NCI-H345 (cell line): ENCODE measurements at places on chromosomes 6 and 20.

- DNase-seq: no peak
Observed at GRCh38 chr20:56588996-56589395, 40.1 kb upstream of the TFAP2C start.

DNA sequence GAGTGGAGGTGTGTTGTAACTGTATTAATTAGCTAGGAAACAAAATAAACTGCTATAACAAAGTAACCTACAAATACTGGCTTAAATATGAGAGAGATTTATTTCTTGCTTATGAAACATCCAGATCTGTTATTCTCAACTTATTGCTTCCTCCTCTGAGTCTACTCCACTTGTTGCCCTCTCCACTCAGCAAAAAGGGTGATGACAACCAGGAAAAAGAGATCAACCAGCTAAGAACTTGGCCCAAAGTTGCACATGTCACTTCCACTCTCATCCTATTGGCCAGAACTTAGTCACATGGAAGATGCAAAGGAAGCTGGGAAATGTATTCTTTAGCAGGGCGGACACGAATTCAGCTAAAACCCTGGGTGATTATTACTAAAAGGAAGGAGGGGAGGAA lies 5.2 kb upstream of the TP53RK start:
- DNase-seq: no peak

DNA sequence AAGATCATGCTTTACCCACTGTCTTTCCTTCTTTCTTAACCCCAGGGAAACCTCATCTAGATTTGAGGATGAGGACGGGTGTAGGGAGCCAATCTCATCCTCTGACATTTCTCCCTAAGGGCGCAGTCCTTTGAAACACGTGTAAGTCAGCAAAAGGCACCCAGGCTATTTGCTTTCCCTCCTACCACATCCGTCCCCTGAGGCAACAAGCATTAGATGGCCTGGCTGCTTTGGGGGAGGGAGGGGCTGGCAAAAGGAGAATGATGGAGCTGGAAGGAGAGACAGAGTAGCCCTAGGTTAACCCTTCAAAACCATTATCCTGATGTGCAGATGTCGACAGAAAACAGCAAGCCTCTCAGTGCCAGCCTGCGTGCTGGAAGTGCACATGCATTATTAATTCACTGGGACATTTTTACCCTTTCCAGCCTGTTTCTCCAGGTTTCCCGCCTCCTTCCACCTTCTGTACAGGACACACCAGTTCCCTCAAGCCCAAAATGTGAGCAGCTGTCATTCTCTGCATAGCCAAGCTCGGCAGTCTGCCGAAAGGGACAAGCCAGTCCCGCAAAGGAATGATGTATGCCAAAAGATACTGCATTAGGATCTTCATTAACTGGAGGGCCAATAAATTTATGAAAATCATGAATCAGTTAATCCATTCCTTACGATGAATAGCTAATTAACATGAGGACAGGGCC lies 547.2 kb downstream of the CD83 start:
- peak; percentile 0 for DNase-seq

DNA sequence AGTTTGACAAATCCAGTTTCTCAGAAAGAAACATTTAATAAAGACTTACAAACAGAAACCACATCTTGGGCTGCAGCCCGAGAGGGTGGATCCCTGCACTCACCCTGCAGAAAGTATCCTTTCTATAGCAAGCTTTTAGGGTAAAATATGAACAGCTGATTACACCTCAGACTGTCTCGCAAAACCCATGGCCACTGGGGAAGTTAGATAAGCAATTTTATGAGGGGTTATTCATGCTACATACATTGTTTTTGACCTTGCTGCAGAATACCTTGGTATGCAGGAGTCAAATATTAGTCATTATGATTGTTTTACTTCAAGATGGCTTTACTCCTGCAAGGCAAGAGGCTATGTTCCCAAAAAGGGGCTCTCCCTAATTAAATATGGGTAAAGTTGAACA lies 126.9 kb downstream of the OR2B2 start:
- no peak for DNase-seq

- no peak for DNase-seq
Observed at GRCh38 chr6:87628424-87628823, 38.5 kb downstream of the ORC3 start.
